ENCODE measurements at places on chromosomes 2 and 18.

DNA sequence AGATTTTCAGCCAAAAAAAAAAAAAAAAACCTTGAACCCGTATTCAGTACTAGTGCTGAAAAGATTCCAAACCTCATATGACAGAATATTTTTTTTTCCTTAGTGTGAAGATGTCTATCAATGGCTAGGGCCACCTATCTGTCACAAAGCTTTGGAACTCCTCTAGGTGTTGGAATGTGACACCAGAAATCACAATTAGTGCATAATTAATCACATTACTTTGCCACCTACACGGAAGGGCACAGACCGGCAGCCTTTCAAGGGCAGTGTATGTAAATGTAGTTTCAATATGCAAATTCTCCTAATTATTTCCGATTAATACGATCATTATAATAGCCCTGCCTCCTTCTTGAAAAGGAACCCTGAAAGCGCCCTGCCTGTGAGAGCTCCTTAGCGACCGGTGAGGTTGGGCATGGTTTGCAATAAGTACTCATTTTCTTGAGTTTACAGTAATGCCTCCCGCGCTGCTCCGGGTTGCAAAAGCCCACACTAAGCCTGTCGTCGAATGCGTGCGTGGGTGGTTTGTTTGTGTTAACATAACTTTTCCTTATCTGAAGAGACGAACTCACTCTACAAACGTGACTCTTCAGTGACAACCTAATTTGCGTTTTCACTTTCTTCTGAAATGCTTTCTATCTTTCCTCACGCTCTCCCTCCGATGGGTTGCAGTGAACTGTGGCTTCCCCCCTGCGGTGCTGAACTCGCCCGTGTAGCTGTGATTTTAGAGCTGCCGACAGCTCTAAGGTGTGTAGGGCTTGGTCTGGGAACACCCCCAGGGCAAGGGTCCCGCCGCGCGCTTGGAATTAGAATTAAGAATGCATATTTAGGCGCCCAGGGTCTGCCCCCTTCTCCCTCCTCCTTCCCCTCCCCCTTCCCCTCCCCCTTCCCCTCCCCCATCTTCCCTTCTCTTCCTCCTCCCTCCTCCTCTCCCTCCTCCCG, 765 bp upstream of the ID2 start:
- DNase-seq: peak; percentile 87

GRCh38 chr2:117963446-117963845, 50.4 kb downstream of the CCDC93 start:
- no peak for DNase-seq

DNA sequence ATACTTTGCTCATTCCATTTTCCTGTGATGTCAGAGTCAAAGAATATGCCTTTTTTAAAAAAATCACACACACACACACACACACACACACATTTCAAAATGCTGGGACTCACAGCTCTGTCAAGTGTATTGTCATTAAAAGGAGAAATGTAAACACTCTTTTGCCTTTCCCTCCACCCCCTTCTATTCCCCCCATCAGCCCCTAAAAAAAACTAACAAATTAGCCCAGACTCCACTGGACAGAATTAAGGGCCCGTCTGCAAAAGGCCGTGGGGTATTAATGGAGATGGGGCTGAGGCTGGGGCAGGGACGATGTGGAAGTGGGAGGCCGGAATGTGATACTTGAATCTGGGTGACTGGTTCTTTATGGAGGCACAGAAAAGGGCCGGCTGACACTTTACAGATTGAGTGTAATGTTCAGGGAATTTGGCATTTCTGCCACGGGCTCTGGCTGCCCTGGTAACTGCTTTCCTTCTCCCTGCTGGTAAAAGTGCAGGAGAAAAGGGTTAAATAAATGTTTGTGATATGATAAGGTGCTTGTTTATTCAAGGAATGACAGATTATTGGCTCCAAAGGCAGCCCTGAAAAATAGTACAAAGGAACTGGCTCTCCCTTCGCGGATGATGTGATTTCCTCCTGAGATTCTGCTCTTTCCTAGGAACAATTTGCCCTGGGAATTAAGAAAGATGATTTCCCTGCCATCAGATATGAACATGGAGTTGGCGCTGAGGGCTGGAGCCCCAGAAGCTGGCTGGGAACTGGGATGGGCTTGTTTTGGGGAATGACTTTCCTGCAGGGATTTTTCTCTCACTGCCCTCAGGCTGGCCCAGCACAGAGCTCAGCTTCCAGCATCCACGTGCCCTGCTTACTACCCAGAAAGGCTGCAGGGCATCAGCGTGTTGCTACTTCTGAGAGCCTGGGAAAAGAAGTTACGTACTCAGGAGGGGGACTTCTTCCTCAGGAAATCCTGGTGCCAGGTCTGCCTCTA, 52.8 kb upstream of the CTAGE1 start:
- no peak for DNase-seq

- DNase-seq: no peak
Measured at GRCh38 chr2:128414351-128414750, 95.7 kb upstream of the HS6ST1 start.

DNA sequence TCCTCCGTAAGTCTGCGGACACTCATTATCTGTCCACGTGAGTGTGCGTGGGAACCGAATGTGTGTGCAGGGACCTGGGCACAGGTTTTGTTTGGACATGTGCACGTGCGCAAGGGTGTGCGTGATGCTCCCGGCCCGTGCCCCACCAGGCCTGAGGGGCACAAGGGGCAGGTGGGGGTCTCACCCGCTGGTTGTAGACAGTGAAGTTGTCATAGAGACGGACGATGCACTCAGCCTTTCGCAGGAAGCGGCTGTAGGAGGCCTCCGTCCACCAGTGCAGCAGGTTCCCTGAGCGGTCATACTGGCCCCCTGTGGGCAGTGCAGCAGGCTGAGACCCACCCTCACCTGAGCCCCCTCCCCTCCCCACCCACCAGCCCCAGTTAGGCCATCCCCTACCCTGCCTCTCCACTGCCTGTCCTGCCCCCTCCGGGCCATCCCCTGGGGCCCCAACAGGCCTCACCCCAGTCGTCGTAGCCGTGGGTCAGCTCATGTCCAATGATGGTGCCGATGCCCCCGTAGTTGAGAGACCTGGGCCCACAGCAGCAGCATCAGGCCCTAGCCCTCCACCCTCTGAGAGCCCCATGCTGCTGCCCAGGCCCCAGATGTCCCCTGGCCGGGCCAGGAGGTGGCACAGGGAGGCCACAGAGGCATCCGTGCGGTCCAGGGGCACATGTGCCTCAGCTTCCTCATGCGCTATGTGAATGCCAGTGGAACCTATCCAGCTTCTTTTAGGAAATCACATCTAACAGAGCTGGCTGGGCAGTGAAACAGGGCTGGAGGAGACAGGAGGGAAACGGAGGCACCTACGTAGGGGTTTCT, 6.1 kb downstream of the ECEL1 start:
- no peak for DNase-seq

DNA sequence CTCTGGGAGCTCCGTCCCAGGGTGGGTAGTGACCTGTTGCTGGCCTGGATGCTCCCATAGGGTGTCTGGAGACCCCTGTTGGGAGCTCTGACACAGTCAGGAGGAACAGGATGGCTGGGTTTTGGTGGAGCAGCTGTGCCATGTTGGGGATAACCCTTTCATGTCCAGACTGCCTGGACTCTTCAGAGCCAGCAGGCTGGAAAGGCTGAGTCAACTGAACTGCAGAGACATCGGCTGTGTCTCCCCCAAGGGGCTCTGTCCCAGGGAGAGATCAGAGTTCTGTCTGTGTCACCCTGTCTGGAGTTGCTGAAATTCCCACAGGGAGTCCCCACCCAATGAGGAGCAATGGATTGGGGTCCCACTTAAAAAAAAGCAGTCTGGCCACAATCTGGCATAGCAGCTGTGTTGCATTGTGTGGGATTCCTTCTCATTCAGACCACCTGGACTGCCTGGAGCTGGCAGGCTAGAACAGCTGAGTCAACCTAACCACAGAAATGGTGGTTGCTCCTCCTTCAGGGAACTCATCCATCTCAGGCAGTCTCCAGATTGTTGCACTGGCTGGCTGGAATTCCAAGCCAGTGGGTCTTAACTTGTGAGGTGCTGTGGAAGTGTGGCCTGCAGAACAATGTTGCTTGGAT, 37.2 kb downstream of the AGPS start:
- no peak for DNase-seq

DNA sequence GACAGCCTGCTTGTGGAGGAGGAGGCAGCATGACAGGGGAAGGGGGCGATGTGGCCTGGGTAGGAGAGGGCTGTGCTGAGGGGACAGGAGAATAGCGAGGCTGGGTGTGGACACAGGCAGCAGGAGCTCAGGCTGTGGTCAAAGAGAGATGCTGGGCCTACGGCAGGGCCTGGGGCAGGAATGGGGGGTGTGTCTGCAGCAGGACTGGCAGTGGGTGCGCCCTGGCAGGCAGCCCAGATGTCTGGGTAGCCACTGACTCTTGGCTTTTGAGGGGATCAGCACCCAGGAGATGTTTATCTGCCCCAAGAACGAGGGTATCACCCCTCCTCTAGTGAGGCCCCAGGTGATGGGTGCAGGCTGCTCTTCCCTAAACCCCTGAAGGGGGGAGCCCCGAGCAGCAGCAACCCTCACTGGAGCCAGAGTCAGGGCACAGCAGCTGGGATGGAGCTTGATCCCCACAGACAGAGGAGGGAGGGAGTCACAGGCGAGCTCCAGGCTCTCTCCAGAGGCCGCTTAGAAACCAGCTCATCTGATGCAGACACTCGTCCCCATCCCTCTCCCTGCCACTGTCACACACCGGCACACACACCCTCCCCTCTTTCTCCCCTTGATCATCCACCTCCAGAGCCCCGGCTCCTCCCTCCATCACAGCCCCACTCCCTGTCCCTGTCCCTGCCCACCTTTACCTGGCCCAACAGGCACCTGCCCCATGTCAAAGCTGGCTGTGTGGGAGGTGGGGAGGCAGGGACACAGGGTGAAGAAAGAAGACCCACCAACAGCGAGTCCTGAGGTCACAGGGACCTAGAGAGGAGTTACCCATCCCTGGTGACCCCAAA, 29.8 kb upstream of the TNS1 start:
- no peak for DNase-seq

GRCh38 chr2:240569998-240570530, 1.8 kb downstream of the RNPEPL1 start:
- DNase-seq: no peak

DNA sequence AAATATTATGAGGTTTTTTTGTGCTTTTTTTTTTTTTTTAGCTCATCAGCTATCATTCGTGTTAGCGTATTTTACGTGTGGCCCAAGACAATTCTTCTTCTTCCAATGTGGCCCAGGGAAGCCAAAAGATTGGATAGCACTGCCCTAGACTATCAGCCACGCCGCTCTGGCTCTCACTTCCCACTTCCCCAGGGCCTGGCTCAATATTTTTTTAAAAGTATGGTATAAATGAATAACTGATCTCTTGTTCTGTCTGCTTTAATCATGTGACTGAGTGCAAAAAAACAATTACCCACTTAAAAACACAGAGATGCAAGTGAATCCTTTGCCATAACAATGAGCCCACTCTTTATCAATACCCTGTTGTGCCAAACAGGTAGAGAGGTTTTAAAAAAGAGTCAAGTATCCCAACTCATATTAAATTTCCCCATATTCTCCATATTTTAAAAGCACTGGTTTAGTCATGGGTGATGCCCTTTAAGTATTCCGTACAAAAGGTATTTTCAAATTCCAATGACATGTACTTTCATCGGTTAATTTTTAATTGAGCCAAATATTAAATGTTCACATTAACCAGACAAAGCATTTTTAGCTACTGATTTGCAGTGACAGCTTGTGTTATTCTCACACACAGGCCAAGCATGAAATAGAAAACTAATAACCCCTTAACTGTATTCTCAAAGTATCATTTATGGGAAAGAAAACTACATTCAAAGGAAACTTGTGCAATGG, 12.6 kb downstream of the BCL2 start:
- no peak for DNase-seq

- no peak for DNase-seq
Measured at GRCh38 chr2:167406558-167406957, 518.3 kb downstream of the XIRP2 start.

GRCh38 chr18:55869556-55870501, 281.8 kb upstream of the TCF4 start:
- DNase-seq: no peak

- no peak for DNase-seq
Measured at GRCh38 chr2:213787869-213788268, 503.6 kb downstream of the SPAG16 start.

DNA sequence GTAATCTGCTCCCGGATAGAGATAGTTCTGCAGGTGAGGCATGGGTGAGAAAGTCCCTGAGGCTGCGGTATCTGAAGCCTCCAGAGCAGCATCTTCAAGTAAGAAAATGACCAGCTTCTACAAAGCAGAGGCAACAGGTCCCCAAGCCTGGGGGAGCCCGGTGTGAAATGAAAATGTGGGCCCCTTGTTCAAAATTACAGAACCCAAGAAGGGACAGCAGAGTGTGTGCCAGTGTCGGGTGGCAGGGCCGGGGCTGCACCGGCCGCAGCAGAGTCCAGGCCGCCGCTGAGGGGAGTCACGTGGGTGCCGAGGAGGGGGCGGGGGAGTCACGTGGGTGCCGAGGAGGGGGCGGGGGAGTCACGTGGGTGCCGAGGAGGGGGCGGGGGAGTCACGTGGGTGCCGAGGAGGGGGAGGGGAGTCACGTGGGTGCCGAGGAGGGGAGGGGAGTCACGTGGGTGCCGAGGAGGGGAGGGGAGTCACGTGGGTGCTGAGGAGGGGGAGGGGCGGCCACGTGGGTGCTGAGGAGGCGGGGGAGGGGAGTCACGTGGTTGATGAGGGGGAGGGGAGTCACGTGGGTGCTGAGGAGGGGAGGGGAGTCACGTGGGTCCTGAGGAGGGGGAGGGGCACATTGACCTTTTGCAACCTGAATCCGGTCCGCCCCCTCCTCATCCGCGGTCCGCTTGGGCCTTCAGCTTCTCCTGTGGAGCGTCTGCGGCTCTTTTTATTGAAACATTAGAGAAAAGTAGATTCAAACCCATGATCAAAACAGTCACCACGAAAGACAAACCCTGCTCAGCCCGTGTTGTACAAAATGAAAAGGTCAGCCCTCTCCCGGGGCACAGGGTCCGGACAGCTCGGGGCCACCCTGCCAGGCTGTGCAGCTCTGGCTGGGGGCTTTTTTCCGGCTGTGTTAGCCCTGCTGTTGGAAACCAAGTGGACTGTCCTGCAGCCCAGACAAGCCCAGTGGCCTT, 10.4 kb downstream of the COLEC11 start:
- DNase-seq: peak; percentile 31

- DNase-seq: no peak
Measured at GRCh38 chr2:127619203-127619590, 26.8 kb upstream of the GPR17 start.

DNA sequence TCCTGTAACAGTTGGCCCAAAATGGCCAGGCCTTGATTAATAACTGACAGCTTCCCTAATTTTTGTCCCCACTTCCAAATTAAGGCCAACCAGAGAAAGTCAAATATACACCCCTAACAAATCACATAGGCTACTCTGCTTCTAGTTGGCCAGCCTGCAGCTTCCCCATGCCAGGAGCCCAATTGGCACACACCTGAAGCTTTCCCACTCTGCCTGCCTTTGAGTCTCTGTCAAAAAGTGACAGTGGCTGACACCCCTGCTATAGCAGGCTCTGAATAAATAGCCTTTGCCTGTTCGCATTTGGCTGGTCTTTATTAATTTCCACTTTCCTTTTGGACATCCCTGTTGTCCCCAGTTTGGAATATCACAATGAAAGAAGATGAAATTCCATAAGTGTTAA, 256.6 kb upstream of the NCKAP5 start:
- no peak for DNase-seq
